ENCODE measurements at places on chromosomes 7 and 10. TPM values are rescaled to one million over a fixed set of nuclear protein-coding genes. Genes with fewer than 3 reads are reported as not detected.

MMD2 gene
- not detected for total RNA-seq

MKX gene
- total RNA-seq: 0.36 TPM

JCAD gene
- total RNA-seq: 11.0 TPM

WIPF3 gene
- total RNA-seq: 1.7 TPM

ZNF398 gene
- total RNA-seq: 19.5 TPM

CFTR gene
- total RNA-seq: 11.0 TPM

ODAD2 gene
- 0.14 TPM for total RNA-seq

ABI1 gene
- total RNA-seq: 45.5 TPM

VWA2 gene
- total RNA-seq: 2.9 TPM

CLEC5A gene
- total RNA-seq: not detected

JAZF1 gene
- total RNA-seq: 3.9 TPM

GPER1 gene
- 5.0 TPM for total RNA-seq

CDC14C gene
- not detected for total RNA-seq

CACNA2D1 gene
- 21.5 TPM for total RNA-seq

EGR2 gene
- 17.6 TPM for total RNA-seq

TFEC gene
- 0.62 TPM for total RNA-seq

HTR5A gene
- total RNA-seq: not detected

OR13A1 gene
- total RNA-seq: 0.14 TPM

IFT22 gene
- 48.1 TPM for total RNA-seq

AP3M1 gene
- 48.0 TPM for total RNA-seq

CALD1 gene
- 218 TPM for total RNA-seq

CLCN1 gene
- total RNA-seq: 0.12 TPM

ELAPOR2 gene
- total RNA-seq: 29.5 TPM

FXYD4 gene
- total RNA-seq: 3.1 TPM

ZNF746 gene
- 20.2 TPM for total RNA-seq

ADAM12 gene
- total RNA-seq: 5.2 TPM

MRLN gene
- 0.75 TPM for total RNA-seq

UCN3 gene
- 3.4 TPM for total RNA-seq

NYAP1 gene
- total RNA-seq: 6.3 TPM

TUBAL3 gene
- total RNA-seq: 0.19 TPM

AKR1C4 gene
- total RNA-seq: 2.0 TPM

ADAM22 gene
- total RNA-seq: 8.1 TPM

SMURF1 gene
- 22.1 TPM for total RNA-seq

FUOM gene
- 21.7 TPM for total RNA-seq

HEPACAM2 gene
- 55.7 TPM for total RNA-seq

MRPS24 gene
- total RNA-seq: 101 TPM

SPDYE16 gene
- 0.51 TPM for total RNA-seq

LIPK gene
- 3.2 TPM for total RNA-seq

LIPN gene
- total RNA-seq: 0.24 TPM

HOGA1 gene
- total RNA-seq: 0.57 TPM

NEURL1 gene
- total RNA-seq: 102 TPM

GJD4 gene
- 0.17 TPM for total RNA-seq

PFKP gene
- 48.8 TPM for total RNA-seq

HOXA13 gene
- total RNA-seq: 1.5 TPM

HOXA5 gene
- 55.0 TPM for total RNA-seq

NEUROG3 gene
- 0.93 TPM for total RNA-seq

GARIN1A gene
- 2.4 TPM for total RNA-seq

NCAPG2 gene
- total RNA-seq: 23.8 TPM

SFTPA1 gene
- 0.22 TPM for total RNA-seq

HMX3 gene
- not detected for total RNA-seq

GPR26 gene
- total RNA-seq: 1.8 TPM

OR2A5 gene
- not detected for total RNA-seq

Data from type B pancreatic cell (in vitro differentiated cells).